H7 (cell line): ENCODE measurements at places on chromosomes 4 and X. TPM values are rescaled to one million over a fixed set of nuclear protein-coding genes. Genes with fewer than 3 reads are reported as not detected.

The ZNF141 gene
- total RNA-seq: 16.9 and 25.0 TPM in 2 replicates

The TDO2 gene
- total RNA-seq: not detected in 2 replicates

The SLC9B1 gene
- total RNA-seq: not detected in 2 replicates

The EDNRA gene
- 1.1 and 1.4 TPM in 2 replicates for total RNA-seq

The SLC6A14 gene
- 0.03 TPM in 1 of 2 replicates, not detected in the other for total RNA-seq

GRCh38 chr4:23889814-23890341 is at the start of gene PPARGC1A:
Gene PPARGC1A, minus strand, starts transcription at chr4:23890047. Its CDS starts 90 bp downstream, at chr4:23889957.
- DNase-seq: no peak

DNA sequence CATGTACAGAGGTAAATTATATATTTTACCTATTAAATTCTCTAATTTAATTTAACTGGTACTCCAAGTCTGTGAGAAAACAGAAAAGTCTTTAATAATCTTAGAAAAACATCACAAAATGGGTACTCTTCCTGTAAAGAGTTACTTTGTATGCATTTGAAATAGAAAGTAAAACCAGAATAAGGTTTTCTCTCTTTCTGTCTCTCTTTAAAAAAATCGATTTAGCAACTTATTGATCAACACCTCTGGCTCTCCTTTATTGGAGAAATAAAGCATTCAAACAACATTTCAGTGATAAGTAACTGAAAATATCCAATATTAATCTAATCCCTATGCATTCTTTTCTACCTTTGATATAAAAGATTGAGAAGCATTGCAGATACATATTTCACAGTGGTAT is 27.4 kb downstream of the ATOH1 start:
- DNase-seq: no peak

DNA sequence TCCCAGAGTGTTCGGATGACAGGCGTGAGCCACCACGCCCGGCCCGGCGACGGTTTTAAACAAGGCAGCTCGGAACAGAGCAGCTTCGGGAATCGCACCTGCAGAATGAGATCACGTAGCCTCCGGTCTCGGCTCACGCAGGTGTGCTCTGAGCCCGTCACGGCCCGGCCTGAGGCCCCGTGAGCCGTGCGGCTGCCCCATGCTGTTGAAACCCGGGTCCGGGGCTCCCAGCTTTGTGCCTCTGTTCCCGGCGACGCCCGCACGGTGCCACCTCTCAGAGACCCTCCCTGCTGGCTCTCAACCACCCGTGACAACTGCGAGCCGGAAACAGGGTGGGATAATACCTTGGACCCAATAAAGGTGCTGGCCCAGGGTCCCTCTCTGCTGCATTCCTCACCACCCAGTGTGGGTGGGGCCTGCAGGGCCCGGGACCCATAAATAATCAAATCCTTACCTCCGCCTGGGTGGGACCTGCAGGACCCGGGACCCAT is 13.4 kb upstream of the PLCXD1 start:
- peak; percentile 75 for DNase-seq
